Suprapubic skin (tissue), 4 donors: ENCODE measurements at places on chromosomes 13 and 19. TPM values are rescaled to one million over a fixed set of nuclear protein-coding genes. Genes with fewer than 3 reads are reported as not detected.

Gene CD79A
- not detected for total RNA-seq

Gene PALM3
- total RNA-seq: not detected

- DNase-seq: no peak
Observed at GRCh38 chr19:34180709-34181108, 8.4 kb downstream of the LSM14A start.

DNA sequence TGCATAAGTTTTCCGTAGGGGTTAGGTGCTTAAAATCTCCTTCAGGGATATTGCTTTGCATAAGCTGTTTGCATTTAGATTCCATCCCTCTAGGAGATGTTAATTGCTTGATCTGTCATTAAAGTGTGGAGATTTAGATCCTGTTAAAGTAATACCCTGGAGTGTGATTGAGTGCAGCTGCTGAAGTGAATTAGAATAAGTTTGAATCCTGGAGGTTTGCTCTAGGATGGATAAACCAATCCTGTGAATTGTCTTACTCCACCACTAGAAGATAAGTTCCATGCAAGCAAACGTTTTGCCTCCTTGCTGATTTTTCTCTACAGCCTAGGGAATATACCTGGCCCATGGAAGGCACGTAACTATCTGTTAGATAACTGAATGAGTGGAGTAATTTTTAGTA lies 1487.2 kb upstream of the PRR20A start:
- DNase-seq: no peak

DNA sequence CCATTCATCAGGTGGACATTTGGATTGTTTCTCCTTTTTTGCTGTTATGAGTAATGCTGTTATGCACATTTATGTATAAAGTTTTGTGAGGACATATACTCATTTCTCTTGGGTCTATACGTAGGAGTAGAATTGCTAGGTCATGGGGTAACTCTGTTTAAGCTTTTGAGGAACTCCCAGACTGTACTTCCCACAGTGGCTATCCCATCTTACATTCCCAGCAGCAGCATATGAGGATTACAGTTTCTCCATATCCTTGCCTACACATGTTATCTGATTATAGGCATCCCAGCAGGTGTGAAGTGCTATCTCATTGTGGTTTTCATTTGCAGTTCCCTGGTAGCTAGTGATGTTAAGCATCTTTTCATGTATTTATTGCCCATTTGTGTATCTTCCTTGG lies 5.9 kb downstream of the ZSCAN22 start:
- no peak for DNase-seq
